Hypothalamus (tissue), 51 donors: ENCODE measurements at places on chromosomes 6 and 20.

- DNase-seq: no peak
Observed at GRCh38 chr20:49318091-49318429, 40.2 kb upstream of the ZNFX1 start.

- no peak for DNase-seq
Observed at GRCh38 chr20:14049111-14049510, 53.8 kb downstream of the MACROD2 start.

GRCh38 chr6:159469443-159469842 is 223.6 kb downstream of the SOD2 start:
- no peak for DNase-seq

DNA sequence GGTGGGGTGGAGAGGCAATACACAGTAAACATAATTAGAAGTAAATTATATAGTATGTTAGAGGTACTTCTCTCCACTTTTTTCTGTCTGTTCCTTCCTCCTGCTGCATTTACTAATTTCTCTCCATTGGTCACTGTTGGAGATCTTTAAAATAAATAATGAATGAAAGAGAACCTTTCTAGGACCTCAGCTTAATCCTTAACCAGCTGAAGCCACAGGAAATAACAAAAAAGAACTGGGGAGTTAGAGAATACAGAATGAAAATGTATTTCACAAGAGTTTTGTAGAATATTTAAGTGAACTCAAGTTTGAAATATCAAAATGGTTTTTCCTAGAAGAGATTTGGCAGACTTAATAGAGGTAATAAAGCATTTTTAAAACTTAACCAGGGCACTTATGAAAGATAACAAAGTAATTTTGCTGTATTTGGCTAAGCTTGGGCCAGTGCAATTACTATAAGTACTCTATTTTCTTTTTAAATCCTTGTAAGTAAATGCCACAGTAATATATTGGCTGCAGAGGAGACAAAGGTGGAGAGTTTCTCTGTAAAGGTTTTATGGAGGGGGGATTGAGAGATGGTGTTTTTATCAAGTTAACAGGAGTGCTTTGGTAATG is 405.0 kb downstream of the CDKAL1 start:
- DNase-seq: no peak

DNA sequence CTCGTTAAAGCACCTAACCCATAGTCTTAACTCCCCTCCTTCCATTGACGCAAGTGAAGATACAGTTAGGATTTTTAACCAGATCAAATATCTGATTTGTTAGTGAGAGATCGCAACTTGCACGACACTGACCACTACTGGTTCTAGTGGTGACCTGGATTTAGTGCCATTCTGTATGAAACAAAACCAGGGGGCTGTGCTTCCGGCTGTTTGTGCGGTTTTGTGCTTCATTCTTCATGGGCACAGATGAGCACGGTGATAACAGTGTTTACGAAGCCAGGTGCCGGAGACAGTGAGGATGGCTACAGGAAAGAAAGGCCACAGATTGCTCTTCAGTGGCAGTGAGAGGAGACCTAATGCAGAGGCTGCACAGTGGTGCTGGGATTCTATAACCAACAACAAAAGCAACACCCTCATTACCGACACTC is 75.5 kb downstream of the NOL4L start:
- no peak for DNase-seq

DNA sequence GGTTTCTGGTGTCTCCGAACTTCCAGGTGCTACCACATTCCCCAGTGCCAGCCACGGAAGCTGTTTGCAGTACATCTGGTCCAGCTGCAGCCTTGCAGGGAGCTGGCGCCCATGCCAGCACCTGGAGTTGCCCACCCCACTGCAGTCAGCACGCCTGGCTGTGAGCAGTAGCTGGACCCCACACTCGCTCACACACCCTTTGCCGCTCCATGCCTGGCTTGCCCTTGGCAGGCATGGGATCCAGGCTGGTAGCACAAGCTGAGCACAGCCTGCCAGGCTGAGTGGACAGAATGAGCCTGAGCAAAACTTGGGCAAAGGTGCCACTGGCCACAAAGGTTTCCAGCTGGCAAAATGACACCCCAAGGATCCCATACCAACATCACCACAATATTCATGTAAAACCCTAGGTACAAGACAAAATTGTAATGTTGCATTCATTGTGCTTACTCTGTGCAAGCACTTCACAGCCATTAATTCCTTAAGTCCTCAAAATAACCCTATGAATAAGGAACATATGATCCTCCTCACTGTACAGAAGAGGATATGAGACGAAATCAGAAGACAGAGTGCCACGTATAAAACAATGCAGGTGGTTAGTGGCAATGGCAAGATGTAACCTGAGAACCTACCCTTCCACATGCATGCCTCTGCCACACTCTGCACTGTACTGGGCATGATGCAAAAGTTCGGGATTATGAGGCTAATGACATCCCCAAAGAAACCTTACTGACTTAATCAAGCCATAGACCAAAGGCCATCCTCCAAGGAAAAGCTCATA is 18.3 kb downstream of the KIF16B start:
- no peak for DNase-seq

- no peak for DNase-seq
Observed at GRCh38 chr6:150312844-150313584, 55.8 kb upstream of the IYD start.

DNA sequence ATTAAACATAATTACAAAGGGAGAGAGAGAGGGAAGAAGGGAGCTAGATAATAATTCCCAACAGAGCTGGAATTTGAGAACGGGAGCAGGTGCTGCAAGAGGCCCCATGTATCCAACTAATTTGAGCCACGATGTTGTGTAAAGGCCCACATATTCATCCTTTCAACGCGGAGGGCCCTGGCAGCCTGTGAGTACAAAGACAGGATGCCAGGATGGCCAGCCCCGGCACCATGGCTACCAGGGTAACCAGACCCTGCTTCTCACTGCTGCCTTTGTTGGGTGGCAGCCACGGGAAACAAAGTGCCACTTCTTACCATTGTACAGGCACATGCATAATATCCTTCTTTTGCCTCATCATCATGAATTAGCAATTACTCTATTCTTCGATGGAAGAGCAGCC is 492.0 kb upstream of the NRSN1 start:
- DNase-seq: peak; percentile 72

- no peak for DNase-seq
Observed at GRCh38 chr6:167934426-167934864, 63.0 kb upstream of the KIF25 start.

DNA sequence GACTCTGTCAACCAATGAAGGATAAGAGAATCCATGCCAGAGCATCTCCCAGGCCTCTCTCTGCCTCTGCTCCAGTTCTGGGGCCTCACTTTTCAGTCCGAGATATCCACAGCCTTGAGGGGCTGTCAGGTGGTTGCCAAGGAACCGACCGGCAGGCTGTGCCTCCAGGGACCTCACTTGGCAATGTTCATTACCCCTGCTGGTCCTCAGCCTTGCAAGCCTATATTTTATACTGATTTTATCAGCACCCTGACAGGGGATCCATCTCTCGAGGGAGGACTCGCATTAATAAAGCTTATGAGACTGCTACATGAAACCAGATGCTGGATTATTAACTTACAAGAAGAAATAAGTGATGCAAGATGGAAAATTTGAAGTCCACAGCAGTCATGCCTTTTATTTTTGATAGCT is 39.9 kb downstream of the TMC2 start:
- DNase-seq: no peak

GRCh38 chr20:17631576-17632319 is 50.3 kb downstream of the RRBP1 start:
- DNase-seq: no peak

GRCh38 chr6:12635375-12635774 is 81.2 kb upstream of the PHACTR1 start:
- DNase-seq: no peak
